A549 treated with CpdA at 1 μM for 4 hours (cell line): ENCODE measurements at places on chromosomes 4 and X. TPM values are rescaled to one million over a fixed set of nuclear protein-coding genes. Genes with fewer than 3 reads are reported as not detected.

VCX gene
- total RNA-seq: 0.22 TPM in 1 of 5 replicates, not detected in the others

HELQ gene
- total RNA-seq: 4.9 to 6.8 TPM (median 6.0 TPM) in 5 replicates

CEP135 gene
- 5.1 to 7.4 TPM (median 5.5 TPM) in 5 replicates for total RNA-seq

LANCL3 gene
- total RNA-seq: not detected in 5 replicates

MAGED4B gene
- 5.8 to 16.8 TPM (median 11.3 TPM) in 5 replicates for total RNA-seq
